Stimulated activated CD8-positive, alpha-beta memory T cell treated with anti-CD3 and anti-CD28 coated beads, Interleukin-15, amount 100 ng/mL, for 24 hours (primary cell): ENCODE measurements at places on chromosomes 11 and 22.

GRCh38 chr11:120512739-120513435, 1.3 kb downstream of the GRIK4 start:
- no peak for DNase-seq

DNA sequence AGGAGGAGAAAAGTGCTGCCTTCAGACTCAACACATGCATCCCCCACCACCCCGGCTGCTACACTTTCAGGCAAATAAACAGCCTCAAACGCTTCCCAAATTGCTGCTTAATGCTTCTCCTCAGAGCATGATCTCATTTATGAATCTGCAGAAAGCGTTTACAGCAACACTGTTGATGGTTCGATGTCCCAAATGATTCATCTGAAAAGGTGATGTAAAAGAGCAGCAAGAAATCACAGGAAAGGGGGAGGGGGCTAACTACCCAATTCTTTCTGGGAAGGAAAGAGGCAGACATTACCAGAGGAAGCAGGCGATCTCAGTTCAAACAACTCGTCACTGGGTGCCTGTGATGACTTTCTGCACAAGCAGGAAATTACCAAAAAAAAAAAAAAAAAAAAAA, 119.6 kb downstream of the TENM4 start:
- DNase-seq: no peak

GRCh38 chr22:46803031-46803880, 40.8 kb downstream of the TBC1D22A start:
- DNase-seq: peak; percentile 33

DNA sequence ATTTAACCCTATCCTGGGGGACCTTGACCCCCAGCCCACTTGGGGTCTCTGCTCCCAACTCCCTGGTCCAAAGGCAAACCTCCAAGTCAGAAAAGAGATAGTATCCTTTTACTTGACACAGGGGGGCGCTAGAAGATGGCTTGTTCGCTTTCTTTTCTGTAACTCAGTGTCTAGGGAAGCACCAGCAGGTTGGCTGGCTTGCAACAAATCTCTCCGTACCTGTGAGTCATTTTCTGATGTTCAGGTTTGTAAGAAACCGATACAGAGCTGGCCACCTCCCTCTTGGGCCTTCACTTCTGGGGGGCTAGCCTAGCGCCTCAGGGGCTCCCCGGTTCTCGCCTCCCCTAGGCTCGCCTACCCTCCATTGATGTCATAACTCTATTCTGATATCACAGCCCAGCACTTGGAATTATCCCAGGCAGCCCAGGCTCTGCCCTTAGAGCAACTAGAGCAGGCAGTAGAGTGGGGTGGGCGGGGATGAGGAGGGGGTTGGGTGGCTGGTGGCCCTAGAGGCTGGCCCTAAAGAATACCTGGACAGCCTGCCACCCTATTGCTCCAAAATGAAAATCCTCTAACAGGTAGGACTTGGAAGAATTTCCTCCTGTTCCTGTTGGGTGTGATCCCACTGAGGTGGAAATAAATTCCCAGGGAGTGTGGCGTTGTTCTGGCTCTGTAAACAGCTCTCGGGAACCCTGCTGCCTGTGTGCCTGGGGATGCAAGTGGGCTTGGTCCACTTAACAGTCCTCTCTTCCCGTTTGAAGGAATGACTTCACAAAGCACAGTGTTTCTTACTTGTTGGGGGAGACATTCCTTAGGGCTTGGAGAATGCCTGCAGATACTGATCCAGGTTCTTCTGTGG, 69.4 kb downstream of the OSBP2 start:
- no peak for DNase-seq

DNA sequence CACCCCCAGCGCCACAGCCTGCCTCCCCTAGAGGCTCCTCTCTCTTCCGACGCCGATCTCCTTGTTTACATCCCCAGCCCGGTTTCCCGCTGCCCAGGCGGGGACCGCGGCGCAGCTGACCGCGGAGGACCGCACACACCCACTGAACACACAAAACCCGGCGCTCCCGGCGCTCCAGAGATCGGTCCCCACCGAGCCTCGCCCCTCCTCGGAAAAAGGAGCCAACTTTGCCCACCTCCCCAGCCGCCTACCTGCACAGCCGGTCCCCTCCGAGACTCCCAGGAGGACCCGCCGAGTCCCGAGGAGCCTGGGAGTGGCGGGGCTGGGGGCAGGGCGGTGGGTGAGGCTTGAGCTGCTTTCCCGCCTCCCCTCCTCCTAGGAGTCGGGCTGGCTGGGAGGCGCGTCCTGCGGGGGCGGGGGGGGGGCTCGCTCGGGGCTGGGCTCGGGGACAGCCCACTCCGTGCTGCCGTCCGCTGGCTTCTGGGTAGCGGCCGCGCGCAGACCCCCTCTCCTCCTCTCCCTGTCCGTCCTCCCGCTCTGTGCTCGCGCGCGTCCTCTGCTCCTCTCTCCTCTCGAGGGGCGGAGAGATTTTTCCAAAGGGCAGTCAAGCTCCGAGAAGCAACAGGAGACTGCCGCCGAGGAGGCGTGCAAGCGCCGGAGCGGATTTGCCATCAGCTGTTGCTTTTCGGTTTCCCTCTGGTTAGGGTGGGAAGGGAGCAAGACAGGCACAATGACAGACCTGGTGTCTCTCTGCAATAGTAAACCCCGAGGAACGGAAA, at the start of gene FXYD6:
Gene FXYD6 (minus strand): TSS at position 318 of the 779 bp plus-strand sequence. CDS start 33,882 bp downstream, outside the sequence.
- no peak for DNase-seq

DNA sequence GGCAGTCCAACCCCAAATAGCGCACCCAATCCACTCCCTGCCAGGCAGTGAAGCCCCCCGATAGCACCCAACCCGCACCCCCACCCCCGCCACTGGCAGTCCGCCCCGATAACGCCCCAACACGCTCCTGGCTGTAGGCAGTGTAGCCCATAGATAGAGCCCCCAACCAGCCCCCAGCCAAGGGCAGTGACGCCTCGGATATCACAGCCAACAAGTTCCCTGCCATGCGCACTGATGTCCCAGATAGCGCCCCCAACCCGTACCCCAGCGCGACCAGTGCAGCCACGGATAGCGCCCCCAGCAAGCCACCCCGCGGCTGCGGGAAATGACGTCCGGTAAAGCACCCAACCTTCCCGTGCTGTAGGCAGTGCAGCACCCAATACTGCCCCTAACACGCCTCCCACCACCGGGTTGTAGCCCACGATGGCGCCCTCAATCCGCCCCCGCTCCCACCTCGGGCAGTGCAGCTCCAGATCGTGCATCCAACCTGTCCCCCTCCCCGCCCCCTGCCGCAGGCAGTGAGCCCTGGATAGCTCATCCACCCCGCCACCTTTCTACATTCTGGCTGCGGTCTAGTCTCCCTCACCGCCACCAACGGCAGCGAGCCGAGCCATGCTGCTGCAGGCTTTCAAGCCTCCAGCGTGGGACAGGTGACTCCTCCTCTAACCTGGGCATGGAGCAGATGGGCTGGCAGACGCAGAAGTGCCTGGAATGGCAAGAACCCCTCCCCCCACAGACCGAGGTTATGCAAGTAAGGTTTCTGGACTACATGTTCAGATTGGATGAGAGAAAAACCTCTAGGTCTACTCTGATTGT, 625 bp downstream of the RFPL2 start:
- DNase-seq: no peak

GRCh38 chr11:1237128-1237580, 14.3 kb downstream of the MUC5B start:
- no peak for DNase-seq

GRCh38 chr11:6480299-6480914, 724 bp downstream of the ARFIP2 start:
- no peak for DNase-seq

- DNase-seq: no peak
These were observed 597.2 kb downstream of the DLG2 start for GRCh38 chr11:85029964-85030363.

DNA sequence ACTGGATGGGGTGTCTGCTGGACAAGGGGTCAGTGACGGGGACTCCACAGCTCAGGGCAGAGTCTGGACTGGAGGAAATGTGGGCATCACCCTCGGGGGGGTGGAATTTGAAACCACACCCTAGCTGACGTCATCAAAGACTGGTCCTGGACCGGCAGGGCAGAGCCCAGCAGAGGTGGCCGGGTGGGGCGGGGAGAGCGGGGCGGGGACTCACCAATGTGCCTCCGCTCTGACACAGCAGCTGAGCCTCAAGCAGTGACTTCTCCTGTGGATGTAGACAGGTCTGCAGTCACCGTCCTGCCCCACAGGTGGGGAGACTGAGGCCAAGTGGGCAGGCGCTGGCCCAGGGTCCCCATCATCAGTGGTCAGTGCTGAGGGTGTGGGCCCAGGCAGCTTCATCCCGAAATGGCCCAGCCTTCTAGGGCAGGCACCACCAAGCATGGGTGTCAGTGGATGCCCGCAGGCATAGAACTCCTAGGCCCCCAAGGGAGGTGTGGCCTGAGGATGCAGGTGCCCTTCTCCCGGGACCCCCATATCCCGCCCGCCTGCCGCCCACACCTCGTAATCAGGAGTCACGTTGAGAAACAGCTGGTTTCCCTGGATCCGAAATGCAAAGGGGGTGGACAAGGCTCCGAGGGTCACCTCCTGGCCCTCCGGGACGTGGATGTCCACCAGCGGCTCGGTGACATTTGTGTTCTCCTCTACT, 603 bp downstream of the CDHR5 start:
- no peak for DNase-seq

- DNase-seq: no peak
These were observed at the start of gene BACE1 for GRCh38 chr11:117316197-117316961. BACE1 (minus strand) TSS chr11:117316256; CDS start chr11:117315795, 461 bp downstream.

- no peak for DNase-seq
These were observed 15.1 kb downstream of the FXYD6 start for GRCh38 chr11:117861151-117862018.

DNA sequence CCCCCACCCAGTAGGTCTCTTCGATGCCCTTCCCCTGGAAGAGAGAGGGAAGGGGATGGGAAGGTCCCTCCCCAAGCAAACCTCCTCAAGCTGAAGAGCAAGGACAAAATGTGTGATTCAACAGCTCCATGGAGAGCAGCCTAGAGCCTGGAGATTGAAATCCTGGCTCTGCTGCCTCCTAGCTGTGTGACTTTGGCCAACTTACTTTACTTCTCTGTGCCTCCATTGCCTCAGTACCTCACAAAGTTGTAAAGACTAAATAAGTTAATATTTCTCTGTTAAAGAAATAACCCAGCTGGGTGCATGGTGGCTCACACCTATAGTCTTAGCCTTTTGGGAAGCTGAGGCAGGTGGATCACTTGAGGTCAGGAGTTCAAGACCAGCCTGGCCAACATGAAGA, 21.1 kb upstream of the LRRC32 start:
- no peak for DNase-seq

DNA sequence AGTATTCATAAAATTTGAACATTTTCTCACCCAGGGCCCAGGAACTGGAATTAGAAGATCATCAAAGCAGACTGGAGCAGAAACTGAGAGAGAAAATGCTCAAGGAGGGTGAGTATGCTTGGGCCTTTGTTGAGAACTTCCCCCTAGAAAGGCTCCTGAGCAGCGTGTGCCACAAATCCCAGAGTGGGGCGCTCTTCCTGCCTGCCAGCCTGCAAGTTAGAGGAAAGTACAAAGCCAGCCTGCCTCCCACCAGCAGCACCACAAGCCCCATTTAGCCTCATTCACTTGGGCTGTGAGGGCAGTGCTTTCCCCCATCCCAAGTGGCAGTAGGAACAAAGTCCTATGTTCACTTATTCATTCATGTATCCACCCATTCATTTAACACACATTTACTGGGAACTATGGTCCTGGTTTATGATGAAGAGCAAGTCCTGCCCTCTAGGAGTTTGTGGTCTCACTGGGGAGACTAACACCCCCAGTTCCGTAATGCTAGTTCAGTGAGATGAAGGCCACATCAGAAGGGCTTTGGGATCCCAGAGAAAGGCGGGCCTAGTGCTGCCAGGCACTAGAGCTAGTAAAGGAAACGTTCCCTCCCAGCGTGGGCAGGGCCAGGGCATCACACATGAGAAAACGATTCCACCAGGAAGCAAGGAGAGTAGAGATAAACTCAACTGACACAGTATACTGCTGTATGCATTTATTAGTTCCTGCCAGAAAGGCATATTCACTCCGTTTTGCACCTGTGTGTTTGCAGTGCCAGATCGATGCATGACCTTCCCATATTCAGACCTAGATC, 22.4 kb upstream of the PARVA start:
- no peak for DNase-seq

- no peak for DNase-seq
These were observed 1.9 kb downstream of the TST start for GRCh38 chr22:37017356-37017755.

DNA sequence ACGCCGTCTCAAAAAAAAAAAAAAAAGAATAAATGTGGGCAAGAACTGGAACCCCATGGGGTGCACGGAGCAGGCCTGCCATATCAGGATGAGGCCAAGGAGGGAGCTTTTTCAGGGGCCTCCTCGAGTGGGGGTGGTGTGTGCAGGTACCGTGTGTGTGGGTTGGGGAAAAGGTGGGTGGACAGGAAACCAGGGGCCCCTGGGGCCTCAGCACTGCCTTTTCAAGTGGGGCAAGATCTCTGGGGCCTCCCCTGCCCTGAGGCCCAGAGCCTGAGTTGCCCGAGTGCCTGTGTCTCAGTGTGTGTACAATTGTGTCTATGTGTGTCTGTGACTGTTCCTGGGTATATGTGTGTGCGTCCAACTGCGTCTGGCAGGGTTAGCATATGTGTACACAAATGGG, 23.8 kb downstream of the TEF start:
- DNase-seq: no peak

DNA sequence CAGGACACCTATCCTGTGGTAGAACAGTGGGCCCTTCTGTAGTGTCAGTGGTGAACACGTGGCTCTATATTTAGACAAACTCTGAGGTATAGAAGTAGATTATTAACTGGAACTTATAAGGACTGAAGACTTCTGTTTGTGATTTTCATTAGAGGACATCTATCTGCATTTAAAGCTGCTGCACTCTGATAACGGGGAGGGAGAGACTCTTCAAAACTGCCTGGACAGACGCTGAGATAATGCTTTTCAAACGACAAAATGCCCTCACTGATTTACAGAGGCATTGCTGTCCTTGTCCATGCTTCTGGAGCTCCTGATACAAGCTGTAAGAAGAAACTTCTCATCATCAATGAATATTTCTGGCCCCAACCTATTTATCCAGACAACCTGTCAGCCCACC, 425.2 kb downstream of the OPCML start:
- no peak for DNase-seq

DNA sequence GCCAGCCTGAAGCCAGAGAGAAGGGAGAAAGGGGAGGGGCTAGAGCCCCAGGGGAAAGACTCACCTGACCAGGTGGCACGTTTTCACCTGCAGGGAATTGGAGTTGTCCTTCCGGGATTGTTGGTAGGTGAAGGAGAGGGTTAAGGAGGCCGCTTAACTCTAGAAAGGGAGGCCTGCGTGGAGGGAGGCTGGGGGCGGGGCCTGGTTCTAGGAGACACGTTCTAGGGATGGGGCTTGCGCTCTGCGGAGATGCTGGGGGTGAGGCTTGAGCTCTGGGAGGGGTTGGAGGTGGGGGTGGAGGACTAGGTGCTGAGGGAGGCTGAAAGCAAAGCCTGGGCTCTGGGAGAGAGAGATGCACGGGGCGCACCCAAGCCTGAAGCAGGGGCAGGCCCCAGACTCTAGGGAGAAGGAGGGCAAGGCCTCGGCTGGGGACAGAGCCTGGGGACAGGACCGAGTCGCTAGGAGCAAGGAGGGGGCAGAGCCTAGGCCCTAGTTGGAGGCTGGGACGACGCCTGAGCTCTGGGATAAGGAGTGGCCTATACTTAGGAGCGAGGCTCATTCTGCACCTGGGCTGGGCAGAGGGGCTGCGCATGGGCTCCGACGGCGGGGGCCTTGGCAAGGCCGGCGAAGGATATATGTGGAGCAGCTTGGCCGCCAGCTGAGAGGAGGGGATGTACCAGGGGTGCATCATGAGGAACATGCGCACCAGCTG, 2.4 kb downstream of the RASGRP2 start:
- no peak for DNase-seq

GRCh38 chr22:32631507-32632255, 157.1 kb downstream of the FBXO7 start:
- no peak for DNase-seq

- DNase-seq: no peak
These were observed 25.0 kb upstream of the SLC5A1 start for GRCh38 chr22:32018056-32018455.

GRCh38 chr11:71456294-71456693, 3.3 kb downstream of the NADSYN1 start:
- no peak for DNase-seq
